ENCODE measurements at places on chromosomes 3 and 15. TPM values are rescaled to one million over a fixed set of nuclear protein-coding genes. Genes with fewer than 3 reads are reported as not detected.

Gene CCDC80
- total RNA-seq: 2.6 TPM

- H3K27ac ChIP-seq: no peak overlapping the region
- no peak for DNase-seq
- H3K4me1 ChIP-seq: no peaks in the 10 kb centered on the region
- H3K4me3 ChIP-seq: peak overlapping the region; percentile 54
- no peaks in the 10 kb centered on the region for H3K27me3 ChIP-seq
Measured at GRCh38 chr3:128845119-128845777, 34.2 kb upstream of the ACAD9 start.

DNA sequence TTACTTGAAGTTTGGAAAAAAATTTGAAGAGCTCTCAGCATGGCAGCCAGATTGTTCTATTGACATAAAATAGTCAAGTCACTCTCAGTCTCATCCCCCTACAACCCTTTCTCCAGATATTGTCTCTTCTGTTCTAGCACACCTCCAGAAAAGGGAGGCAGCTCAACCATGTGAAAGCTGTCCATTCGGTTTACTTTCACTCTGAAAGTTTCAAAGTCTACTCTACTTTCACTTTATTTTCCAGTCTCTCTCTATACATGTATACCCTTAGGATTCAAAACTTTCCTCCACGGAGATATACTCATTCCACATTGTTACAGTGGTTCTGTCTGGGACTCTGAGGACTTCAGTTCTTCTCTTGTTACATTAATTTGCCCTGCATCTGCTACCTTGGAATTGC lies 111.0 kb upstream of the STAC start:
- DNase-seq: no peak
- H3K27ac ChIP-seq: no peak overlapping the region
- H3K4me3 ChIP-seq: no peak overlapping the region

Gene OR5K2
- total RNA-seq: not detected

DNA sequence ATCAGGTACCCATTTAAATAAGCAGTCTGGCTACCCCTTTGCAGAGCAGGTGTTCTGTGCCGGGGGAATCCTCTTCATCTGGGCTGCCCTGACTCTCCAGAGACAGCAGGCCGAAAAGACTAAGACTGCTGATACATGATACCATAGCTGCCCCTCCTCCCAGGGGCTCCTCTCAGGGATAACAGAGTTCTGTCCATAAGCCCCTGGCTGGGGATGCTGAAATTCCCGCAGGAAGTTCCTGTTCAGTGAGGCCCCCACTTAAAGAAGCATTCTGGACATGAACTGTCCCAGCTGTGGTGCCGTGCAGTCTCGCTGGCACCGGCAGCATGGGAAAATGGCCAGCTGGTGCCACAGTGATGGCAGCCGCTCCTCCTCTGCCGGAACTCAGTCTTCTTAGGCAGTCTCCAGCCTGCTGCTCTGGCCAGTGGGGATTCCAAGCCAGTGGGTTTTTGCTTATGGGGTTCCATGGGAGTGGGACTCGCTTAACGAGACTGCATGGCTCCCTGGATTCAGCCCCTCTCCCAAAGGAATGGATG lies 1026.2 kb downstream of the NAALADL2 start:
- no peaks in the 10 kb centered on the region for H3K27me3 ChIP-seq
- H3K4me3 ChIP-seq: no peak overlapping the region
- H3K27ac ChIP-seq: no peak overlapping the region
- no peaks in the 10 kb centered on the region for H3K36me3 ChIP-seq

DNA sequence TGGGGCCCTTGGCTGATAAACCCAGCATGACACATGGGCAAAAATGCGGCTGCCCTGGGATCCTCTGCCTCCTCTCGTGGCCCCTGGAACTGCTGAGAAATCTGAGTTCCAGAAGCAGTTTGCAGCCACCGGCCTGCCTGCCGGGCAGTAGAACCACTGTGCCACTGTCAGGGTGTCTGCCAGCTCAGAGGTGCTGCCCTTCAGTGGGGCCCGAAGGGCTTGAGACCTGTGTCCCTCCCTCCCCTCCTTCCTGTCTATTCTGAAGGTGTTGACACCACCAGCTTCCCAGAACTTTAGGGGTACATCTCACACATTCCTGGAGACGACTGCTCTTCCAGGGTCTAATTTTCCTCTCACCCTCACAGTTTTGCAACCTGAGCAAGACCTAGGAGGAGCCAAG lies 88.2 kb upstream of the POMGNT2 start:
- H3K4me1 ChIP-seq: peaks cover 7% of the 10 kb centered on the region
- H3K27ac ChIP-seq: peak overlapping the region; percentile 69
- no peaks in the 10 kb centered on the region for H3K36me3 ChIP-seq
- H3K27me3 ChIP-seq: no peaks in the 10 kb centered on the region
- H3K4me3 ChIP-seq: no peak overlapping the region

GRCh38 chr3:40333852-40334251 lies 24.3 kb downstream of the EIF1B start:
- H3K36me3 ChIP-seq: no peaks in the 10 kb centered on the region
- H3K4me1 ChIP-seq: no peaks in the 10 kb centered on the region
- H3K27ac ChIP-seq: no peak overlapping the region
- DNase-seq: no peak
- H3K4me3 ChIP-seq: no peak overlapping the region

DNA sequence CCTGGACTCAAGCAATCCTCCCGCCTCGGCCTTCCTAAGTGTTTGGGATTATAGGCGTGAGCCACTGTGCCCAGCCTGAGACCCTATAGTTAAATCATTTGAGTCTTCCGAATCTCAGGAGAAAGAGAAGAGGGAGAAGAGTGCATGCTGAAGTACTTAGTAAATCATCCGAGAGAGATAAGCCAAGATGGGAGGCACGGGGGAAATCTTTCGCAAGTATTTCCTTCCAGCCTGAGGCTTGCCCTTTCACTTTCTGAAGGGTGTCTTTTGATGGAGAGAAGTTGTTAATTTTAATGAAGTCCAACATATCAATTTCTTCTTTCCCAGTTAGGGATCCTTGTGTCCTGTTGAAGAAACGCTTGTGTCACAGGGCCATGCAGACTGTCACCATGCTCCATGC lies 97.1 kb upstream of the SLC6A6 start:
- DNase-seq: no peak
- H3K4me1 ChIP-seq: no peaks in the 10 kb centered on the region
- H3K27ac ChIP-seq: no peak overlapping the region
- H3K36me3 ChIP-seq: no peaks in the 10 kb centered on the region

Gene RETNLB
- 21.5 TPM for total RNA-seq

DNA sequence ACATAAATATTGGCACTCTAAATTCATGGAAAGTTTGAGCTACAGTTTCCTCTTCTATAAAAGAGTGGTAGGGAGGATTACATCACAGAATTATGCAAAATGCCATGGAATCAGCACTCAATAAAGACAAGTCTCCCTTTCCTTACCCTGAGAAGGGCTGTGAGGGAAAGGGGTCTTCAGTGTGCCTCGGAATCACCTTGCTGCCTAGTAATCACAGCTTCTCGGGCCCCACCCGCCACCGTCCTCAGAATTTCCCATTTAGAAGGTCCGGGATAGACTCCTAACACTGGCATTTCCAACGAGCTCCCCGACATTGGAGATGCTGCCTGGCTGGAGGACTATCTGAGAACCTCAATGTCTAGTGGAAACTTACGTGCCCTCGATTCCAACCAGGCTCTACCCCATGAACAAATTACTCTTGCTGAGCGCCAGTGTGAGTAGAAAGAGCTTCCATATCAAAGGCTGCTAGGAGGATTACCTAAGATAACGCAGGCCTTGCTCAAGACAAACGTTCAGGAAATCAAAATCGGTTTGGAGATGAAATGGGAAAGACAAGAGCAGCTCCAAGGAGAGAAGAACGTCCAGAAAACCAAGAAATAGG lies 92.1 kb upstream of the CHD2 start:
- H3K36me3 ChIP-seq: no peaks in the 10 kb centered on the region
- no peaks in the 10 kb centered on the region for H3K4me1 ChIP-seq
- peak; percentile 21 for DNase-seq
- H3K4me3 ChIP-seq: peak overlapping the region; percentile 55

All from Peyer's patch (tissue), 4 donors.